Fibroblast of skin of left biceps (primary cell): ENCODE measurements at places on chromosomes 7 and 10.
A peak's percentile ranks its signal among the peaks of the same experiment; 100 is the strongest.

DNA sequence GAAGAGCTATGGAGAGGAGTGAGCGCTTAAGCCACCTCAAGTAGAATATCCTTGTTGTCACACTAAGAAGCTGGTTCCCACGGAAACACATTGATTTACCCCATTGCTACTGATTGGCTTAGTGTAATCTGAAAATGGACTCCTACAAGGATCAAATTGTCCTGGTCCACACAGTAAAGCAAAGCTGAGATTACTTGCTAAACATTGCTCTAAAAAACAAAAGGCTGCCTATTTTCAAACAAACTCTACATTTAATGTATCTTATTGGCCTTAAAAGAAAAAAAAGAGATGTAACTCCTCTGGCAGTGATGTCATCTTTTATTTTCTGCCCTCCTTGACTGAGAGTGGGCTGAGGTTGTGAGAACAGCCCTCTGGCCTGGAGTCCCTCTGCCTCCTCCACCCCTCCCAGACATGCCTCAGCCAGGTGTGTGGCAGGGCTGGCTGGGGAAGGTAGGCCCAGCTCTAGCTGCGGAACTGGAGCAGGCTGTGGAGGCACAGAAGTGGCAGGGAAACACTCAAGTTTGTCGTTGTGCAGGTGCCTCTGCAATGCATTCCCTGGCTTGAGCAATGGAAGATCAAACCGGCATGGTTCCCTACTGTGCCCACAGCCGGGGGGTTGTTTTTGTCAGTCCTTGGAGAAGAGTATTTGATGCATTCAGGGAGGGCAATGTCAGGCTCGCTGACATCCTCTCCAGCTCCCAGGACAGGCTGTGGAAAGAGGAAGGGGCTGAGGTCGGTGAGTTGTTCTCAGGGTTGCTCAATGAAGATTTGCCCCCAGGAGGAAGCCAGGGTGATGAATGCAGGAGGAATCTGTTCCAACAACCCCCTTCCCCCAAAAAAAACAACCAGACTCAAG lies 9.1 kb downstream of the KLF6 start:
- no peak for DNase-seq

DNA sequence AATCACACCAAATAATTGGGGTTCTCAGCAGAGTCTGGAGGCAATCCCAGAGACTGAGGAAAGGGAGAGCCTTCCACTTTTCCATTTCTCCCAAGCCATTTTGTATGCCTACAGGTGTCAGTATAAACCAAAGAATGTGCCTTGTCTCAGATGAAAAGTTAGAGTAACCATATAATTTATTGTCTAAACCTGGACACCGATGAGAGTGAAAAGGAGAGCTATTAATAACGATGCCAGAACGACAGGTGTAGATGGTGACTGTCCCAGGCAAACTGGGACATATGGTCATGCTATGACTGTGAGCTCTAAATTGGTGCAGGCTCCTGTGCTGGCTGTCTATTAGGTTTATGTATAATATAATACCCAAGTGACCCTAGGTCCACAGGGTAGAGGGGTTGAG lies 219.6 kb downstream of the ARHGAP12 start:
- no peak for DNase-seq

- no peak for DNase-seq
These were observed 242.1 kb downstream of the MGMT start for GRCh38 chr10:129709101-129709500.

DNA sequence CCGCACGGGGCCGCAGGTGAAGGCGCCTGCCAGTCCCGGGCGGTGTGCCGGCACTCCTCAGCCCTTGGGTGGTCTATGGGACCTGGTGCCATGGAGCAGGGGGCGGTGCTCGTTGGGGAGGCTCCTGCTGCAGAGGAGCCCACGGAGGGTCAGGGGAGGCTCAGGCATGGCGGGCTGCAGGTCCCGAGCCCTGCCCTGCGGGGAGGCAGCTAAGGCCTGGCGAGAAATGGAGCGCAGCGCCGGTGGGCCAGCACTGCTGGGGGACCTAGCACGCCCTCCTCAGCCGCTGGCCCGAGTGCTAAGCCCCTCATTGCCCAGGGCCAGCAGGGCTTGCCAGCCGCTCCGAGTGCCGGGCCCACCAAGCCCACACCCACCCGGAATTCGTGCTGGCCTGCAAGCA lies 18.9 kb downstream of the AKR1E2 start:
- no peak for DNase-seq

GRCh38 chr10:45001381-45002148 lies 842 bp downstream of the ZNF22 start:
- peak; percentile 15 for DNase-seq

DNA sequence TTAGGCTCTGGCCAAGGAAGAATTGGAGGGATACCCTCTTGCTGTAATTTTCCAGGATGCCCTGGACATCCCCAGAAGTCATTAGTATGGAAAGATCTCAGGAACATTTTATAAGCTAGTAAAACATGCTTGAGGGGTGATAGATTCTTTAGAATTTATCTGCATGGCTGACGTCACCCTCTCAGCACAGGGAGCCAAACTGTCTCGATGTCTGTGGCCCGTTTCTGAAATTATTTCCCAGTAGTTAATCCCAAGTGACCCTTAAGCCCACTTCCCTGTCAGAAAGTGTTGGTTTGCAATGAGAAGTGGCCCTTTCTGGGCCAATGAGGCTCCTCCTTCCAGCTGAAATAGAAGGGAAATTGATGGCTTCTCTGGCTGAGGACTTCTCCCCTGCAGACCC lies 184.5 kb upstream of the BMPER start:
- no peak for DNase-seq

DNA sequence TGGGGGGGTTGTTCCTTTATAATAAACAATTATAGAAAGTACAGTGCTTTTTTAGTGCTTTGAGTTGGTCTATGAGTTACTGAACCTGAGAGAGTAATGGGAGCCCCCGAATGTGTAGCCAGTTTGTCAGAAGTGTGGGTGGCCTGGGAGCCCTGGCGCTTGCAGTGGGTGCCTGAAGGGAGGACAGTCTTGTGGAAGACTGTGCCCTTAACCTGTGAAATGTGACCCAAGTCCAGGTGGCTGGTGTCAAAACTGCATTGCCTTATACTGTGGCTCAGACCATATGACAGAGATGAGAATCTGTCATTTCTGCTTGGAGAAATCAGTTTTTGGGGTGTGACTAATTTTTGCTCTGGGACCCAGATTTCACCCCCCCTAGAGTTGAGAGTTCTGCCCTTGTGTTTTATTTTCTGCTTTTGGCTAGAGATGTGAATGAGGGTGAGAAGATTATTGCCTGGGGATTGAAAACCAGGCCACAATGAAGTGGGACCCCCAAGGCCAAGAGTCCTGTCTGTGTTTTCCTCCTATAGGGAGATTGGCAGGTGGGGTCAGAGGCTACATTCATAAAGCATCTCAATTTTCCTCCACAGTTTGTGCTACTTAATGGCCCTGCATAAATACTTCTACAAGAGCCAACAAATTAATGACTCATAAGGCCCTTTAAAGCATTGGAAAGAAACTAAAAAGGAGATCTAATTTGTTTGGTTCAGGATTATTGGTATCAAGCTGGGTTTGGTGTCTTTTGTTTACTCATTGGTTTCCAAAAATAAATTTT lies 24.1 kb upstream of the CARD11 start:
- DNase-seq, result no peak

- no peak for DNase-seq
These were observed 128.8 kb upstream of the DNAJB12 start for GRCh38 chr10:72483471-72483870.

GRCh38 chr7:86629-87028 lies 105.7 kb upstream of the FAM20C start:
- DNase-seq, result no peak

DNA sequence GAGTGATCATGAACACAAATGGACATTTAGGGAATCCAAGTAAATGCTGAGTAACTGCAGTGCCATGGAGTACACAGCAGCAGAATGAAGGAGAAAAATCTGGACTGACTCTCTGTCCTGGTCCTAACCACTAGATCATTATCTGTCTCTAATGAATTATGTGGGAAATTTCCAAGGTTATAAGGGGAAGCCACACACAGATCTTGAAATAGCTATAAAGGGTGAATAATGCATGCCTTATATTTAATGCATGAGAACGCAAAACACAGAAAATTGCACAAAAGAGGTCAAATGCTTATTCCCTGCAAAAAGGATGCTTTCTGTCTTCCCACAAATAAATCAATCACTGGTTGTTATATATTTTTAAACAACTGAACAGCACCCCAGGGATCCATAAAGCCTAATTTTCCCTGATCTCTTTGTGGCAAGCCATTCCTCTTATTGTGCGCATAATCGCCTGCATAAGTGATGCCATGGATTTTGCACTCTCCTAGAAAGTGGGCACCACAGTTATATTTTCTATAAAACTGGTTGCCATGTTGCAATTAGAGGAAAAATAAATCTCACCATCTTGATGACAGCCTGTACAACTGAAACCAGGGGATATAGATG lies 201.8 kb downstream of the XPNPEP1 start:
- no peak for DNase-seq

DNA sequence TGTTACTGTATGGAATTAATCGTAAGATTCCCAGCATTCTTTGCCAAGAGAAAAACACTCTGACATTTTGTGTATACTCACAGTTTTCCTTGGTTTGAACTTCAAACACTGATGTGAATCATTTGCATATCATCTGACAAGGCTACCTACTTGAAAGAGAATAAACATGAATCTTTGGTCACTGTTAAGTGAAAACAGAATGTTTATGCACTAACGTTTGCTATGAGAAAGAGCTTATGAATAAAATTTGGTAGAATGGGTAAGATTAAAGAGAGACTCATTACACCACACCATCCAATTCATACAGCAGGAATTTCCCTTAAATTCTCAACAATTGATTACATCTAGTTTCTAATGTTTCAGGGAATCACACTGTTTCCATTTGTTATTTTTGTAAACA lies 46.6 kb downstream of the MACC1 start:
- DNase-seq, result no peak

DNA sequence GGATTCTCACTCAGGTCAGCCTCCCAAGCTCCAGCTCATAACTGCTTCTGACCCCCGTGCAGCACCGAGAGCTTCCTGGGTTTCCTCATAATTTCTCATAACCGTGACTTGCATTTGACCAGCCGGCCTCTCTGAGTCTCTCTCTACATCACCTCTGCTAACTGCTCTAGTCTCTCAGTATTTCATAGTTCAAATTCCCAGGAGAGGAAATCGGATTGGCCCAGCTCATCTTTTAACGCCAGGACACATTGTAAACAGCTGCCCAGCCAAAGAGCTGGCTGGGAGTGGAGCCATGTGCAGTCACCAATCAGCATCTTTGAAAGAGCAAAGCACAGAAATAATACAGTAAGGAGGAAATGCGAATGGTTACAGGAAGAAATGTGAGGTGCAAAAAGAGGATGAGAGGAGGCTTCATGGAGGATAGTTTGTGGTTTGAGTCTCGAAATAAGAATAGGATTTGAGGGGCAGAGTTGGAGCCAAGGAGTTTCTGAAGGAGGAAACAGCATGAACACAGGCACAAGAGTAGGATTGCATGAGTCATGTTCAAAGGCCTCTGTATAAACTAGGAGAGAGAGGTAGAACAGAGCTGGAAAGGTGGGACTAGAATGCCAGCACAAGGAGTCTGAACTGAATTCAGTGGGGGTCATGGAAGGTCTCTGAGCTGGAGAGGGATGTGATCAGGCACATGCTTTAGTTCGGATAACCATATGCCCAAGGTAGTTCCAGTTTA lies 15.2 kb upstream of the LBX1 start:
- DNase-seq, result no peak

GRCh38 chr7:27105301-27106031 lies 3.0 kb upstream of the HOXA2 start:
- DNase-seq, result no peak

DNA sequence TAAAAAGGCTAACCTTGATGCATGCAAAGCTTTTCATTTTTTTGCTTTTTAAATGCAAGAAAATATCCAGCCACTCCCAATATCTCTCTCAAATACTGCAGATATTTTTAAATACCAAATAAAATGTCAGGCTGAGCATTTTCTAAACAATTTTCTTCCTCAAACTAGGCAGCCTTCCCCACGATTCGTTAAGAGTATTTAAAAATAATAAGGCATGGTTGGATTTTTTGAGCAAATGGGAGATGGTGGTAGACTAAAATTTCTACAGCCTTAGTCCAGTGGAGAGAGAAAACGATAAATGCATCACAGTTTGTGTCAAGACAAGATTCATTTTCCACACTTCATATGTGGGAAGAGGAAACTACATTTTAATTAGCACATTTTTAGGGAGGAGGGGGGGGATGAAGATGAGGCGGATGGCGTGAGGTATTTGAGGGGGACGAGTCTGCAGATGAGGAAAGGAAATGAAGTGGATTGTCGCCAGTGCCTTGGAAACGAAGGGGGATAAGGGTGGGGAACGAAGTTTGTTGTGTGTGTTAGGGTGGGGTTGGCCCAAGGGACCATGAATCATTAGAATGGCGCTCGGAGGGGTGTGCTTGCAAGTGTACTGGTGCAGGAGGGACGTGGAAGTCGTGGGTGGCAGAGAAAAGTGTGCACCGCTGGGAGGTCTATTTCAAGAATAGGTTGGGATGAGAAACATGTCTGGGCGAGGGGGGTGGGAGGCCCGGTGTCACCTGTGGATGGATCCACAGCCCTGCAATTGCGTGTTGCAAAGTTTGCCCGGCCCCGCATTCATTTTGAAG lies 1.2 kb upstream of the ADD3 start:
- DNase-seq, result peak; percentile 54

- no peak for DNase-seq
These were observed 67.9 kb downstream of the PTPRN2 start for GRCh38 chr7:158519633-158520174.
